ENCODE measurements at places on chromosomes 11 and 22.

- DNase-seq, result no peak
Measured at GRCh38 chr11:35318977-35319925, 100.1 kb downstream of the SLC1A2 start.

- no peak for DNase-seq
Measured at GRCh38 chr11:128563942-128564641, 23.3 kb downstream of the ETS1 start.

DNA sequence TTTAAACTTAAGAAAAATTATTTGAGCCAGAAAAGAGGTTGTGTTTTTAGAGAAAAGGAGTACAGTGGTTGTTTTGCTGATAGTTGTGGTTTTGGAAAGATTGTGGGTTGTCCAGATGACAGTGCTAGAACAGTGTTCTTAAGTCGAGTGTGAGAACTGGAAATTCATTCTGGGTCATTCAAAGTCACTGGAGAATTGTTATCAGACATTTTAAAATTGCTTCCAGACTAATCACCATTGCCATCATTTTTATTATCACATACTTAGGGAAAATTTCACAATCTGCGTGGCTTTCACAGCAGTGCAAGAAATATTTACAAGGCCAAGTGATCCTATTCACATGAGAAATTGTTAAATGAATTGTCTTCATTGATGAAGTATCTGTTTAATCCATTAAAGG, 242.2 kb upstream of the DDI1 start:
- no peak for DNase-seq

DNA sequence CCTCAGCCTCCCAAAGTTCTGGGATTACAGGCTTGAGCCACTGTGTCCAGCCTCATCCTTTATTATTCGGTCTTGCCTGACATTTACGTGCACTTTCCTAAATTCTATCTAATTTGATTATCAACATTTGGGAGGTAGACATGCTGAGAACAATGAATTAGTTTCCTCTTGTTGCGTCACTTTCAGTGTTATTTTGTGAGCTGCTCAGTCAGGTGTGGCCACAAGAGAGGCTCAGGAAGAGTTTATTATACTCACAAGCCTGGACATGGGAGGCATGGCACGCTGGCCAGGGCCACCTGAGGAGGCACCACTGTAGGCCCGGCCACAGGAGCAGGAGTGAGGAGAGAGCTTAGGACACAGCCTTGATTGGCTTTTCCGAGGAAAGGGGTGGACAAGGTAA, 59.7 kb upstream of the RBFOX2 start:
- DNase-seq, result no peak

- no peak for DNase-seq
Measured at GRCh38 chr11:61983419-61983818, 16.0 kb upstream of the FTH1 start.

GRCh38 chr11:68373815-68374501, 61.6 kb downstream of the LRP5 start:
- peak; percentile 21 for DNase-seq

DNA sequence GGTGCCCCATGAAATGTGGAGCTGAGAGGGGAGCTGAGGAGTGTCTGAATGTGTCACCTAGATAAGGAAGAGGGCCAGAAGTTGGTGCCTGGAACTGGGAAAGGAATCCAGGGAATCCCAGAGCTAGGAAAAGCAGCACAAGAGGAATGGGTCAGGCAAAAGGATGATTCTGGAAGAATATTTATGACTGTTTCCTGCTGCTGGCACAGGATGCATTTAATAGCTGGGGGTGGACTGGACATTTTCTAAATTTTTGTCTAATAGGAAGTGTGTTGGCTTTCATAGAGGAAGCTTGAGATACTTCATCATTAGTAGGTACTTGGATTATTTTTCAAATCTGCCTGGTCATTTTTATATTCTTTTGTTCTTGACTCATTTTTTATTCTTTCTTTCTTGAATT, 17.4 kb upstream of the MRGPRX2 start:
- DNase-seq, result no peak

GRCh38 chr11:33387996-33388395, 130.8 kb downstream of the HIPK3 start:
- DNase-seq, result no peak

- DNase-seq, result peak; percentile 93
Measured at GRCh38 chr11:17734986-17735817, 621 bp downstream of the KCNC1 start.

DNA sequence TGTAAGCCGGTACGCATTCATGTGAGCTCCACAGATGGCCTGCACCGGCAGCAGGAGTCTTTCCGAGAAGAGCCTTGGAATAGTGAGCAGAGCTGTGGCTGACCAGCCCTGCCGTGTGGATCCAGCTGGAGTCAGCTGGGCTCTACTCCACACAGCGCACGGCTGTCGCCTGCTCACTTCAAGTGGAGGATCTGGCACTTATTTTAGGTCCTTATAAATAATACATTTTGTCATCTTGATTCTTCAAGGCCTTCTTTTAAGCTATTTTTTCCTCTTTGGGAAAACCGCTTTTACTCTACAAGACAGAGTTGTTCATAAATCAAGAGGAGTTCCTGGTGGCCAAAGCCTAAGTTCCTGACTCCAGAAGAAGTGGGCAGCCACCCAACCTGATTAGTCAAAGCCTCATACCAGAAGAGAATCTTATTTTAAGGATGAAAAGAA, 93.8 kb downstream of the KCNC1 start:
- DNase-seq, result no peak

DNA sequence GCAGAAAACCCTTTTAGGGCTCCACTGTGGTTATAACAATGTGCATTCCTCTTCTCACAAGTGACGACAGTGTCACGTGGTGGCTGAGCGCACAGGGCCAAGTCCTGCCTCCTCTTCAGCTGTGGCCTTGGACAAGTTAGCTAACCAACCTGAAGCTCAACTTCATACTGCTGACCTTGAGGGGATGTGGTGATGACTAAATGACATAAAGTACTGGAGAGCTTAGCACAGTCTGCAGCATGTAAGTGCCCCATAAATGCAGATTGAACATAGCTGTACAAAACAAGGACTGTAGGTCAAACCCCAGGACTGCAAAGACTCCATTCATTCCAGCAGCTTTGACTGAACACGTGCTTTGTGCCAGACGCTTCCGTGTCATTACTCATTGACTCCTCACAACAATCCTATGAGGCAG, 20.1 kb upstream of the MRGPRX2 start:
- no peak for DNase-seq

- no peak for DNase-seq
Measured at GRCh38 chr11:117840881-117841550, 16.5 kb upstream of the FXYD2 start.

GRCh38 chr11:73838443-73839122, 38.1 kb downstream of the COA4 start:
- no peak for DNase-seq

GRCh38 chr22:50399751-50400331, 56.7 kb downstream of the PPP6R2 start:
- DNase-seq, result peak; percentile 53

Data from nephron progenitor cell (in vitro differentiated cells).